Activated CD4-positive, alpha-beta T cell treated with anti-CD3 and anti-CD28 coated beads, Interleukin-2, amount 10 ng/mL, durations not matched to agents 24 days and 14 days (primary cell): ENCODE measurements at places on chromosomes 7 and 10. TPM values are rescaled to one million over a fixed set of nuclear protein-coding genes. Genes with fewer than 3 reads are reported as not detected.

GRCh38 chr10:87177-88080 is 38.3 kb upstream of the TUBB8 start:
- DNase-seq: no peak

Gene ANKRD61
- 0.31 and 0.58 TPM in 2 replicates for total RNA-seq

- no peak for DNase-seq
Measured at GRCh38 chr10:75461672-75462649, 30.5 kb downstream of the LRMDA start.

Gene GIMAP5
- total RNA-seq: 44.4 and 50.9 TPM in 2 replicates

GRCh38 chr10:70064486-70064885 is 11.8 kb downstream of the MACROH2A2 start:
- no peak for DNase-seq

Gene TLL2
- not detected in 2 replicates for total RNA-seq
